ENCODE measurements at places on chromosomes 4 and X. TPM values are rescaled to one million over a fixed set of nuclear protein-coding genes. Genes with fewer than 3 reads are reported as not detected.

Gene SHOX
- polyA plus RNA-seq = 0.07 TPM

- DNase-seq = no peak
Observed at GRCh38 chrX:85107407-85107806, 103.7 kb downstream of the APOOL start.

DNA sequence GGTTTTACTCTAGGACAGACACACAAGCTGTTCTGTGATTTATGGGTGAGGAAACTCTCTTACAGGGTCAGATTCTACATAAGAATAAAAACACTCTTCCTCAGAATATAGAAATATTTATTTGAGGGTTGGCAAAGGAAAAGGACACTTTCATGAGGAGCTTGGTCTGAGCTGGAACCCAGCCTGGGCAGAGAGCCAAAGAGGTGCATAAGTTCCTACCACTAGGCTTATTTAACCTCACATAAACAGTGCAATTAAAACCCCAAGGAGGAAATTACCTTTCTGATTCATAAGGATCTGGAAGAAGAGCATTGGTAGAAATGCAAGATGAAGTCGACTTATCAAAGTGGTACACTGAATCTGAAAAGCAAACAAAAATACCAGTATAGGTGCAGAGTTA, 32.9 kb downstream of the SETD7 start:
- DNase-seq = no peak

- no peak for DNase-seq
Observed at GRCh38 chr4:127555106-127555505, 77.7 kb upstream of the INTU start.

DNA sequence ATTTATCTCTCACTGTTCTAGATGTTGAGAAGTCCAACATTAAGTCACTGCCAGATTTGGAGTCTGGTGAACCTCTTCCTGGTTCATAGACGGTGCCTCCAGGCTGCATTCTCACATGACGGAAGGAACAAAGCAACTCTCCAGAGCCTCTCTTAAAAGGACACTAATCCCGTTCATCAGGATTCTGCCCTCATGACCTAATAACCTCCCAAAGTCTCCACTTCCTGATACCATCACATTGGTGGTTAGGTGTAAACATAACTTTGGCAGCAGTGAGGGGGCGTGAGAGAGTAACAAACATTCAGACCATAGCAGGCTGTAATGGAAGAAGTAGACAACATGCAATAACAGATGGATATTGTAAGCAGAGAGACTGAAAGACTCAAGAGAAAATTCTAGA, 388.6 kb downstream of the PDHA2 start:
- no peak for DNase-seq

DNA sequence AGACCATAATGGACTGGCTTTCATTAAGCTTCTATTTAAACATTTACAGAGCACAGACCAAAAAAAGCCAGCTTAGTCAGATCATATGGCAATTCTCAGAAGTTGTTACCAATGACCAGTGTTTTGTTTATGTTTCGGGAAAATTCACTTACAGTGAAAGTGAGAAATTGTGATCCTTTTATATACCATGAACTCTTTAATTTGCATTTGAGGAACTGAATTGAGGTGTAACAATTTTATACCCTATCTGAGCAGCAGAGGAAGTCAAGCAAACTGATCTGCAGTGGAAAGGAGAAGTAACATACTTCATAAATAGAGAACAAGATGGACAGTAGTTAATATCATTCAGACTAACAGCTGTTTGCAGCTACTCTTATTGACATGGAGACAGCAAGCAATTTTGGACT, 97.1 kb downstream of the TMA16 start:
- no peak for DNase-seq

DNA sequence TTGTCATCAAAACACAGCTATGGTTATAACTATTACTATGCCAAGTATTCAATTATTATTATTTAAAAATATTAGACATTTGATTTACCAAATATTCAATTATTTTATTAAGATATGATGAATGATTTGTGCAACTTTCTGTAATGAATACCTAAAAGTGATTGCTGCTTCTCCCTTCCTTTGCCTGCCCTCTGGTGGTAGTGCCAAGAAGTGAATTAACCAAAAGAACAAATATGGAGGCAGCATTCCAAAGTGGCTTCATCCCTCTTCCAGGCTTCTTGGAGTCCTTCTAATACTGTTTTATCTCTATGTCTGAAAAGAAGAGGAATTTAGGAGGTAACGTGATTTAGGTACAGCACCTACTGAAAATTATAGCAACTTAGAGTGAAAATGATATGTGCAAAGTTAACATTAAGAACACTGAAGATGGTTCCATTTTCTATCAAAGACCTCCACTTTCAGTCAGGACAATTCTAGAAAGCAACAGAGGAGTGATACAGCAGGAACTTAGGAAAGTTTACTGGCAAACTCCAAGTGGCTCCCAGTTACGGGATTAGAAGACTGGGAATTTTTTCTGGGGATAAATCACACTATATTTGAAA, 43.0 kb downstream of the ENPEP start:
- no peak for DNase-seq

Gene ACSL4
- polyA plus RNA-seq = 40.1 TPM

Gene RGN
- 32.3 TPM for polyA plus RNA-seq

GRCh38 chr4:107835406-107835805, 10.7 kb downstream of the SGMS2 start:
- DNase-seq = no peak

GRCh38 chrX:35711281-35711680, 86.9 kb upstream of the MAGEB16 start:
- DNase-seq = no peak

Gene IL21
- polyA plus RNA-seq = not detected

GRCh38 chrX:132227383-132228112, 8.3 kb upstream of the RAP2C start:
- no peak for DNase-seq

DNA sequence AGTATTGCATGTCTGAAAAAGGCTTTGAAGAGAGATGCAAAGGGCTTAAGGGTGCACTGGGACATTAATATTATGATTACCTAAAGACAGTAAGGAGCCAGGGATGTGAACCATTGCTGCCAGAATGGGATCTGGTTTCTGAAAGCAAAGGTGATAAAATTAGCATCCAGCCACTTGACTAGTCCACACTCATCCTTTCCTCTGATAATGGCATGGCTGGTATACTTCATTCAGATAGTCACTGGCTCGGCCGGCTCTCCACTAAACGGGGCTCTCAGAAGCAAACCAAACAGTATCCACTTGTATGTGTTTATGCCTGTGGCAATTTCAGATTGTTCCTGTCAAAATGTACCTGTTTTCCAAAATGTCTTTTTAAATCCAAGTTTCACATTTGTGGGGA, 46.4 kb downstream of the MAMLD1 start:
- DNase-seq = no peak

DNA sequence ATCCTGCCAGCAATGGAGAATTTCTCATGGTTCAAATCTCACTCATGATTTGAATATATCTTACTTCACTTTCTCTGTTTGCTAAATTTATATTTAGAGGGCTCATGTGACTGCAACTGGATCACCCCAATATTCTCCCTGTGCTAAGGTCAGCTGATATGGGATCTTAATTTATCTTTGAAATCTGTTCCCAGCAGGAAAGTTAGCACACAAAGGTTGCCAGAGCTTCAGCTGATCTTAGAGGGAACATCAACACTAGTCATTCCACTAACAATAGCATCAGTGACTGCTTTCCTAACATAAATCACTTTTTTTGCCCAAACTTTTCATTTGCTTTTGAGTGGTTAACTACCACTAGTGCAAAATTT, 1270.0 kb downstream of the ARAP2 start:
- no peak for DNase-seq

- no peak for DNase-seq
Observed at GRCh38 chr4:6732441-6733357, 16.7 kb downstream of the BLOC1S4 start.

DNA sequence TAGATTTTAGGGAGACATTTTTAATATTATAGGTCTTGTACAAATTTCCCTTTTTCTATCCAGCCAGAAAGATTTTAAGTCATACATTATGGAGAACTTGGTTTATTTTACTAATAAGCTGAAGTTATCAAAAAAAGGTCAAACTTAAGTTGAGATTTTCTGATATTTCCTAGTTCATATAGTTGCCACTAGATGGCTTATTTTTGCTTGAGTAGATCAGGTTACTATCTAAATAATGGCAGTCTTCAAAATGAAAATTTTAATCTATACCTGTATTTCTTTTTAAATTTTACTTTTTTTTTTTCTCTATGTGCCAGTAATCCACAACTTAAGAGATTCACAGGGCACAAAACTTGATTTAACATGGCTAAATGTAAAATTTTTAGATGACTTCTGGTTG, 52.3 kb downstream of the USP9X start:
- no peak for DNase-seq

Gene NMU
- polyA plus RNA-seq = 10.4 TPM

DNA sequence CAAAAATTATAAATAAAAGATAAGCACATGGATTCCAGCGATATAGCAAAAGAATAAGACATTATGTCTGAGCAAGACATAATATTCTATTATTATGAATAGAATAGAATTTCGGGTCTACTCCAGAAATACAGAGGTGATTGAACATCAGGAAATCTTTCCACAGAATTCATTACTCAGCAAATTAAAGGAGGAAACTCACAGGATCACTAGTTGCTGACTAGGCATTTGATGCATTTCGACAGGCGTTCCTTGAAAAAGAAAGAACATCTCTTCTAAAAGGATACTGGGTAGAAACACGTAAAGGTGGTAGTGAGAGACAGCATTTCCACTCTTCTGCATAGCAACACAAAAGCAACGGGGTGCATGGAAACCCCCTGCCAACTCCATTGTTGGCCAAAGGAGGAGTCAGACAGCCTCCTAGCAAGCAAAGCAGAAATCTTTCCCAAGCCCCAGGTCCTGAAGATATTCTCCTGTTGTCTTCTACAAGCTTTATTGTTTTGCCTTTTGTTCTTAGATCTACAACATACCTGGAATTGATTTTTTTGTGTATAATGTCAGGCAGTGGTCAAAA, 14.3 kb upstream of the PDZD4 start:
- DNase-seq = no peak

GRCh38 chrX:121308276-121308805, 260.9 kb downstream of the GLUD2 start:
- DNase-seq = peak; percentile 23

DNA sequence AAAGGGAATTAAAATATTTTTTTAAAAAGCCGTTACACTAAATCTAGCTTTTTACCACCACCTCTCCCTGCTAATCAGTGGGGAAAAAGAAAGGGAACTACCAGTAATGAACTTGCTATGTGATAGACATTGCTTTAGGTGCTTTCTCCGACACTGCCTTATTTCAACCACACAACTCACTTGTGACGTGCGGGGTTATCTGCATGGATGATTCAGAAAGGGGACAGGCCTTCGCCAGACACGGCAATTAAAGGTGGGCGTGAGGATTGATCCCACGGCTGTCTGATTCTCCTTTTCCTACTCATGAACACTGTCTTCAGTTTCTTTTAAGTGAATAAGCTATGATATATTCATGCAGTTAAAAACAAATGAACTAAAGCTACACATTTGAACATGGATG, 882 bp upstream of the CXCR3 start:
- no peak for DNase-seq

GRCh38 chrX:120136840-120137239, 21.1 kb upstream of the RHOXF1 start:
- no peak for DNase-seq

- no peak for DNase-seq
Observed at GRCh38 chrX:87064502-87064901, 453.1 kb upstream of the KLHL4 start.

GRCh38 chrX:10296576-10296975, 139.8 kb downstream of the CLCN4 start:
- DNase-seq = no peak

Gene BTK
- 3.0 TPM for polyA plus RNA-seq

GRCh38 chr4:16259889-16260246, 33.6 kb upstream of the TAPT1 start:
- DNase-seq = no peak

Gene TLR10
- 0.47 TPM for polyA plus RNA-seq

Gene AIFM1
- polyA plus RNA-seq = 92.8 TPM

GRCh38 chr4:26589705-26590104, 5.8 kb downstream of the TBC1D19 start:
- no peak for DNase-seq

- no peak for DNase-seq
Observed at GRCh38 chrX:65528705-65529340, 5.8 kb downstream of the LAS1L start.

- DNase-seq = peak; percentile 26
Observed at GRCh38 chr4:89837385-89837992, 528 bp upstream of the SNCA start.

DNA sequence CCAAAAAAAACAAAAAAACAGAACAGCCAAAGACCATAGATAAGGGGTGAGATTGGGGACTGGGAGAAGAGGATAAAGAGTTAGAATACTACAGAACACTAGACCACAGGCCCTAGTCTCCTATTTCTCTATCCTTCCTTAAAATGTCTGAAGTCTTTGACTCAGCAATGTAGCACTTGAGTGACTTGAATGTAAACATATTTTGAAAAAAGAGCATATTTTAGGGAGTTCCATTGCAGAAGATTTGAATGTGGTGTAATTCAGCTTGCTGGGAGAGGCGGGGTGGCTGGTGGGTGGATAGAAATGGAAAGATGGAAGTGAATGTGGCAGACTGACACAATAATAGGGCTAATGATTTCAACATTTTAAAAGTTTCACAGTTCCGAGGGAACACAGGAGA, 144.9 kb downstream of the CHIC2 start:
- DNase-seq = no peak

Gene NAA11
- polyA plus RNA-seq = not detected

DNA sequence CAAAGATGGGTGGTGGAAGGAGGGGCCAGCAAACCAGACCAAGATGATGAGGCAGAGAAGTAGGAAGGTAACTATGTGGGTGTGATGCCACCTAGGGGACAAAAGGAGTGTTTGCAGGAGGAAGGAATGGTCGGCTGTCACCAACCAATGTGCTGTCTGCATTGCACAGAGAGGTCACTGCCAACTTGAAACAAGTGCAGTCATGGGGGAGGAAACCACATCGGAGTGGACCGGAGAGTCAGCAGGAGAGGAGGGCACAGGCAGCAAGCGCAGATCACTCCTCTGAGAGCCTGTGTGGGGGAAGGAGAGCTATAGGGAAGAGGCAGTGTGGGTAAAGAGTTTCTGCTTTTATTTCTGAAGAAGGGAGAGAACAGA, 38.5 kb upstream of the FGFBP2 start:
- DNase-seq = peak; percentile 69

DNA sequence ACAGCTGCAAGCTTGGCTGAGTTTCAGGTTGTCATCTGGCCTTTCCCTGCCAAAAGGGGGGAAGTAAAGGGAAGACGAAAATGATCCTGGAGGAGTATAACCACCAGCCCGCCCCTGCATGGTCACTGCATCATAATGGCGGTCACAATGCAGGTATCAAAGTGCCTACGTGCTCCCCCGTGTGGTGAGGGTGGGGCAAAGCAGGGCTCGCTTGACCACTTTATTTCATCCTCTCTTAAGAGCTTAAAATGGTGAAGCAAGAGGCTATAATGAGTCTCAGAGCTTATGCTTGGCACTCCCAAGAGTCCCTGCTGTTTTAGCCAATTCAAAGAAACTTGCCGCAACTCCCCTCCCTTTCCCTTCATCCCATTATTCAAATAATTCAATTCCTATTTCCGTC, 105.6 kb downstream of the APOOL start:
- DNase-seq = no peak
